H9 (cell line): ENCODE measurements at places on chromosomes 13 and 19. TPM values are rescaled to one million over a fixed set of nuclear protein-coding genes. Genes with fewer than 3 reads are reported as not detected.

GGN gene
- total RNA-seq, result 1.5 and 2.4 TPM in 2 replicates

ZNF793 gene
- total RNA-seq, result 14.6 and 17.1 TPM in 2 replicates

KLK3 gene
- not detected in 2 replicates for total RNA-seq

HNRNPUL1 gene
- total RNA-seq, result 309 and 315 TPM in 2 replicates

CYP4F22 gene
- not detected in 2 replicates for total RNA-seq

GRCh38 chr19:40822161-40822560 is 23.2 kb downstream of the EGLN2 start:
- no peaks in the 10 kb centered on the region for H3K27me3 ChIP-seq
- peaks cover 2% of the 10 kb centered on the region; the same call in 1 of the 3 replicates for H3K36me3 ChIP-seq
- no peak overlapping the region for H3K27ac ChIP-seq
- no peak overlapping the region for H3K4me3 ChIP-seq

DNA sequence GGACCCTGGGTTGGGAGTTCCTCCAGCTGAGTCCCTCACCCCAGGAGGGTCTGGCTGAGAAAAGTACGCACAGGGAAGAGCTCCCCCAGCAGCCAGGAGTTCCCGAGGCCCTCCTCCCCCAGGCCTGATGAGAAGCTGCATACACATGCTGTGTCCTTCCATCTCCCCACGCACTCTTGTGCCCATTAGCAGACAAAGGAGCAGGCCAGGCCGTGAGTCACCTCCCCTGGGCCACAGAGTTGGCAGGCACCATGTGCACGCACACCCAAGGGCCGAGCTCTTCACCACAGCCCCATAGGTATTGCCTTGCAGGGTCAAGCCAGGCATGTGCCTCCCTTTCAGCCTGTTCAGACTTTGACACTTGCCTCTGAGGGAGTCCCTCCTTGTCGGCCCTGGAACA is 17.5 kb downstream of the MAU2 start:
- H3K4me1 ChIP-seq, result no peaks in the 10 kb centered on the region
- no peak for DNase-seq
- H3K27me3 ChIP-seq, result no peaks in the 10 kb centered on the region
- peaks cover 48% of the 10 kb centered on the region for H3K36me3 ChIP-seq

- H3K27ac ChIP-seq, result no peak overlapping the region
- H3K36me3 ChIP-seq, result no peaks in the 10 kb centered on the region
- no peak for DNase-seq
- H3K27me3 ChIP-seq, result no peaks in the 10 kb centered on the region
- H3K4me3 ChIP-seq, result no peak overlapping the region
These were observed 10.0 kb upstream of the EPSTI1 start for GRCh38 chr13:43002021-43002420.

- H3K36me3 ChIP-seq, result no peaks in the 10 kb centered on the region
- H3K4me1 ChIP-seq, result no peaks in the 10 kb centered on the region; the same call in 1 of the 2 replicates
- DNase-seq, result no peak
- no peak overlapping the region for H3K27ac ChIP-seq
- no peak overlapping the region for H3K4me3 ChIP-seq
- no peaks in the 10 kb centered on the region for H3K27me3 ChIP-seq
These were observed 7.7 kb upstream of the RNF113B start for GRCh38 chr13:98184792-98185191.

GRCh38 chr13:73522937-73523336 is 464.1 kb downstream of the KLF5 start:
- no peaks in the 10 kb centered on the region for H3K36me3 ChIP-seq
- no peak overlapping the region for H3K27ac ChIP-seq
- H3K27me3 ChIP-seq, result no peaks in the 10 kb centered on the region
- no peak overlapping the region for H3K4me3 ChIP-seq
- DNase-seq, result peak; percentile 41

DNA sequence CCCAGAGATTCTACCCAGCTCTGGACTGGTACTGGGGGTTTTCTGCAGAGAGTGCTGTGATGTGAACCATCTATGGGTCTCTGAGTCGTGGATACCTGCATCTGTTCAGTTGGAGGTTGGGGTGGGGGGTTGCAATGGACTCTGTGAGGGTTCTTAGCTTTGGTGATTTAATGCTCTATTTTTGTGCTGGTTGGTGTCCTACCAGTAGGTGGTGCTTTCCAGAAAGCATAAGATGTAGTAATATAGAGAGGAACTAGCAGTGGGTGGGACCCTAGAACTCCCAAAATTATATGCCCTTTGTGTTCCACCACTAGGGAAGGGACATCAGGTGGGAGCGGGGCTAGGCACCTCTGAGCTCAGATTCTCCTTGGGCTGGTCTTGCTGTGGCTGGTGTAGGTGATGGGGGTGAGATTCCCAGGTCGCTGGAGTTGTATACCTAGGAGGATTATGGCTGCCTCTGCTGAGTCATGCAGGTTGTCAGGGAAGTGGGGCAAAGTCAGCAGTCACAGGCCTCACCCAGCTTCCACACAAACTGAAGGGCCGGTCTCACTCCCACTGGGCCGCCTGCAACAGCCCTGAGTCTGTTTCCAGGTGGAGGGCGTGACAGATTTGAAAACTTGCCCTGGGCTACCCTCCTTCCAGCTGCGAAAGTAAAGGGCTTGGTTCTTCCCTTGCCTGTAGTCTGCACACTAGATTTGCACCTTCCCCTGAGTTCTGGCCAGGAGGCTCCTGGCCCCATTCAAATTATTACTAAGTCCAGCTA is 573.0 kb upstream of the SLITRK1 start:
- no peaks in the 10 kb centered on the region for H3K36me3 ChIP-seq
- DNase-seq, result no peak
- no peak overlapping the region for H3K4me3 ChIP-seq

GRCh38 chr13:112693831-112694497 is 4.1 kb downstream of the ATP11A start:
- H3K36me3 ChIP-seq, result peaks cover 5% of the 10 kb centered on the region
- H3K4me3 ChIP-seq, result no peak overlapping the region
- peak; percentile 31 for DNase-seq
- H3K27ac ChIP-seq, result no peak overlapping the region
- no peaks in the 10 kb centered on the region for H3K27me3 ChIP-seq
- H3K4me1 ChIP-seq, result peaks cover 6% of the 10 kb centered on the region; the same call in 1 of the 2 replicates

DNA sequence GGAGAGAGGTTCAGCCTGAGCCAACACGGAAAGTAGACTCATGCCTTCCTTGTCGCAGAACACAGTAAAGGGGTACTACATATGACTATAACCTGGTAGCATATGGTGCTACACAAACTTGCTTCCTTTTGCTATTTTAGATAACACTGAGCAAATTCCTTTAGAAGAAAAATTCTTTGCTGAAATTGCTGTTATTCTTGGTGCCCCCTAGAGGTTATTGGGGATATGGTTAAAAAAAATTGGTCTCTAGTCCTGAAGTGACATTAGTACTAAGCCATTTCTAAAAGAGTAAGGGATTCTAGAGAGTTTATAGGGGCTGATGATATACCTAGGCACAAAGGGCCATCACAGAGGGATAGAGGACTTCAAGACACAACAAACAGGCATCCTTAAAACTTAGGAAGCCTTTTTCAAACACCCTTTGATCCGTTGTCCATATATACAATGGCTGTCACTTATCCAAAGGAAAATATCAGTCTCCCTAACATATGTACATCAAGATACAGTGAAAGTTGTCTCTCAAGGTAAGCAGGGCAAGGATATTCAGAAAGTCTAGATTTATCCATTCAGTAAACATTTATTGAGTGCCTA is 13.9 kb upstream of the HS6ST3 start:
- H3K27ac ChIP-seq, result no peak overlapping the region
- no peaks in the 10 kb centered on the region for H3K36me3 ChIP-seq
- H3K27me3 ChIP-seq, result no peaks in the 10 kb centered on the region
- no peaks in the 10 kb centered on the region for H3K4me1 ChIP-seq
- no peak overlapping the region for H3K4me3 ChIP-seq

GRCh38 chr13:29020314-29020713 is 200.2 kb downstream of the MTUS2 start:
- H3K4me1 ChIP-seq, result no peaks in the 10 kb centered on the region
- H3K27ac ChIP-seq, result no peak overlapping the region
- DNase-seq, result no peak
- no peaks in the 10 kb centered on the region for H3K27me3 ChIP-seq
- H3K36me3 ChIP-seq, result no peaks in the 10 kb centered on the region

DNA sequence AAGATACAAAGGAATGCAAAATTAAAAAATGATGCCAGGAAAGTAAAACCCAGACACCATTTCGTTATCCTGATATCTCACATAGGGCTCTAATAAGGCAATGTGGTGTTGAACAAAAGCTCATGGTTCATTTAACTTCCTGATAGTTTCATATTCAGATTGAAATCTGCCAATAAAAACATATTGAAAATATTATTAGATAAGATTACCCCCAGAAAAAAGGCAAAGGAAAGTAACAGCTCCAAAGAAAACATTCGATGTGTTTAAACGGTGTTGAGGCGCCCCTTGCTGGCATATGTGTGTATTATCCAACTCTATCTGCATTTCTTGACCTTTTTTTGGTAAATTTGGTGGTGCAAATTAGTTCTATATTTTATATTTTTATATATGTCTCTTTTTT is 75.9 kb downstream of the ESD start:
- no peak for DNase-seq
- H3K27ac ChIP-seq, result no peak overlapping the region
- no peak overlapping the region for H3K4me3 ChIP-seq
- no peaks in the 10 kb centered on the region for H3K4me1 ChIP-seq
- H3K27me3 ChIP-seq, result no peaks in the 10 kb centered on the region
- peaks cover 18% of the 10 kb centered on the region for H3K36me3 ChIP-seq

DNA sequence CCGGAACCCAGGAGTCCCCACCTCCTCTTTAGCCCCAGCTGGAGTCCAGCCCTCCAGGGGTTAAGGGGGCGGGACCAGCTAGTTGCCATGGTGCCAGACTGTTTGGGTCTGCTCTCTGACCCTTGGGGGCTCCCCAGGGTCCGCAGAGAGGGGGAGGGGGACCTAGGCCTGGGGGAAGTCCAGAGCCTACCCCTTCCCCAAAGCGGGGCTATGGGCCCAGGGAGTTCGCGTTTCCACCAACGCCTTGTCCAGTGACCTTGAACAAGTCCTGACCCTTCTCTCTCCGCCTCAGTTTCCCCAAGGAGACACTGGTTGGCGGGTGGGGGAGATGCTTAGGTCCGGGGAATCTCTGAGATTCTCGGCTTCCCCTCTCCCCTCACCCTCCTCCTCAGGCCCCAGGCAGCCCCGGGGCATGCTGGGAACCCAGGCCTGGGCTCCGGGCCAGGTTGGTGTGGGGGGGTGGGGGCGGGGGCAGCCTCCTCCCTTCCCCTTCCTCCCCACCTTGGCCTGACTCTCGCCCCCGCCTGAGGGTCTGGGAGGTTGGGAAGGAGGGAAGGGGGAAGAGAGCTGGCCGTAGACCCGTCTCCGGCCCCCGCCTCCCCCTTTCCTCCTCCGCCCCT is 2.6 kb upstream of the SPACA6 start:
- H3K4me1 ChIP-seq, result no peaks in the 10 kb centered on the region
- H3K36me3 ChIP-seq, result peaks cover 27% of the 10 kb centered on the region
- H3K27ac ChIP-seq, result no peak overlapping the region
- H3K4me3 ChIP-seq, result peak overlapping the region; percentile 93
- peak; percentile 83 for DNase-seq
- no peaks in the 10 kb centered on the region for H3K27me3 ChIP-seq

GRCh38 chr13:57326532-57326931 is 159.5 kb downstream of the PRR20E start:
- H3K4me1 ChIP-seq, result no peaks in the 10 kb centered on the region
- H3K36me3 ChIP-seq, result no peaks in the 10 kb centered on the region
- H3K27ac ChIP-seq, result no peak overlapping the region
- DNase-seq, result no peak

GRCh38 chr13:78183732-78184131 is 265.1 kb upstream of the EDNRB start:
- no peaks in the 10 kb centered on the region for H3K27me3 ChIP-seq
- H3K4me3 ChIP-seq, result no peak overlapping the region
- no peak for DNase-seq
- H3K27ac ChIP-seq, result no peak overlapping the region
- no peaks in the 10 kb centered on the region for H3K36me3 ChIP-seq
- no peaks in the 10 kb centered on the region for H3K4me1 ChIP-seq

- H3K27ac ChIP-seq, result no peak overlapping the region
- DNase-seq, result no peak
- H3K4me1 ChIP-seq, result peaks cover 4% of the 10 kb centered on the region; the same call in 1 of the 2 replicates
- H3K4me3 ChIP-seq, result peak overlapping the region; percentile 62
These were observed 2.9 kb upstream of the DCUN1D2 start for GRCh38 chr13:113493315-113493951.

DNA sequence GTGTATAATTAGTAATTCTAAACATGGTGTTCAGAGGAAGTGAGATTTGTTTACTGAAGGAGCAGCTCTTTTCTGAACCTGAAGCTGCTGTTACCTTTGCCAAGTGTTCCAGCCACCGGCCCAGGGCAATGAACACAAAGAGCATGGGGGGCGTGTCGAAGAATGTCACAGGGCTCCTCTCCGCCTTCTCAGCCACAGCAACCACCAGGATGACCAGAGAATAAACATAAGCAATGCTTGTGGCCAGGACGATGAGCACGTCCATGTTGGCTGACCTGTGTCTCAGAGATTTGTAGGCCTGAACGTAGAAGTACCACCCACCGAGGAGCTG is 53.1 kb downstream of the ATP7B start:
- DNase-seq, result no peak
- no peaks in the 10 kb centered on the region for H3K36me3 ChIP-seq
- no peaks in the 10 kb centered on the region for H3K27me3 ChIP-seq
- no peak overlapping the region for H3K27ac ChIP-seq
- H3K4me1 ChIP-seq, result no peaks in the 10 kb centered on the region

- no peaks in the 10 kb centered on the region for H3K4me1 ChIP-seq
- no peaks in the 10 kb centered on the region for H3K36me3 ChIP-seq
- DNase-seq, result no peak
- H3K4me3 ChIP-seq, result no peak overlapping the region; the same call in 2 of the 3 replicates
- H3K27ac ChIP-seq, result no peak overlapping the region
- no peaks in the 10 kb centered on the region for H3K27me3 ChIP-seq
These were observed 24.9 kb downstream of the ARHGEF7 start for GRCh38 chr13:111139873-111140561.

- no peaks in the 10 kb centered on the region; the same call in 1 of the 2 replicates for H3K4me1 ChIP-seq
- H3K27ac ChIP-seq, result no peak overlapping the region
- peaks cover 4% of the 10 kb centered on the region; the same call in 1 of the 2 replicates for H3K36me3 ChIP-seq
- peaks cover 2% of the 10 kb centered on the region; the same call in 1 of the 2 replicates for H3K27me3 ChIP-seq
- DNase-seq, result no peak
- H3K4me3 ChIP-seq, result no peak overlapping the region
These were observed 25.9 kb downstream of the ARHGAP35 start for GRCh38 chr19:46886546-46887239.

- H3K4me1 ChIP-seq, result no peaks in the 10 kb centered on the region
- H3K36me3 ChIP-seq, result no peaks in the 10 kb centered on the region
- H3K27me3 ChIP-seq, result no peaks in the 10 kb centered on the region
- H3K27ac ChIP-seq, result no peak overlapping the region
- DNase-seq, result peak; percentile 71
These were observed 75.3 kb downstream of the CACNA1A start for GRCh38 chr19:13430790-13431582.
